ENCODE measurements at places on chromosomes 6 and 20.

DNA sequence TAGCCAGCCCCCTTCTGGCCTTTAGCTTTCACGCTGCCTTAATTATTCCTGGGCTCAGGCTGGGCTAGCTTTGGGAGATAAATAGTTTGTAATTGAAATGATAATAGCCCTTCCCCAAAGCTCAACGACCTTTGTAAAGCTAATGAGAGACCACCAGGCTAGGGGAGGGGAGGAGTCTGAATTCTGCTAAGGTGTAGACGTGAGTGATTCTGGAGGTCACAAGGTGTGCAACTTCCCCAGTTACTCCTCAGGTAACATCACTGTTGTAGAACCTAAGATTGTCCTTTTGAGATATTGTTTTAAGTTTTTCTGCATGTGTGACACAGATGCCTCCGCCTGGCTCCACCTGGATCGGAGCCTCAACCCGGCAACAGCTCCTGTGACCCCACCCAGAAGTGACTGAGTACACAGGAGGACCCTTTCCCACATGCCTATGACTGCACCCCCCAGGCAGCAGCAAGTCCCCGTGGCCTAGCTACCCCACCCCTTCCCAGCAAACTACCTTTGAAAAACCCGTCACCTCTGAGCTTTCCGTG is 5.8 kb upstream of the GPR31 start:
- DNase-seq, result no peak

DNA sequence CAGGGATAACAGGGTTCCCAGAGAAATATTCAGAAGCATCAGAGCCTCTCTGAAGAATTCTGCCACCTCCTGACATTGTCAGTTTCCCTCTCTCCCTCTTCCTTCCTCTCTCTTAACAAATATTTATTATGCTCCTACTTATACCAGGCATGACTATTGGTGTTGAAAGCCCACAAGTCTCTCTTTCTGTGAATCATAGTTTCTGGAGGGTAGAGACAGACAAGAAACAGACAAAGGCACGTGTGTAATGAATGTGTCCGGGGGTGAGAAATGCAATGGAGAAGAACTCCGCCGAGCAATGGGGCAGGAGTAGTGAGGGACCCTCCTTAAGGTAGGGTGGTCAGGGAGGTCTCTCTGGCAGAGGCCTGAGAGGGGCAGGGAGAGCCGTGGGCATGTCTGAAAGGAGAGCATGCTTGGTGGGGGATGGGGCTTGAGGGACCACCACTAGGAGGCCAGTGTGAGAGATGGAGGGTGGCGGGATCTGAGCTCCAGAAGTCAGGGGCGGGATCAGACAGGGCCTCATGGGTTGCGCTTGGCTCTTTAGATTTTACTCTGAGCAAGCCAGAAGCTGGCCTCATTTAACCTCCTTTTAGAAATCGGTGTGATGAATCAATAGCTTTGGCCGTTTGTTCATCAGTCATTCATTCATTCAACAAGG is 57.3 kb downstream of the EYA2 start:
- no peak for DNase-seq

- DNase-seq, result no peak
Observed at GRCh38 chr20:21340991-21341697, 38.0 kb downstream of the XRN2 start.

DNA sequence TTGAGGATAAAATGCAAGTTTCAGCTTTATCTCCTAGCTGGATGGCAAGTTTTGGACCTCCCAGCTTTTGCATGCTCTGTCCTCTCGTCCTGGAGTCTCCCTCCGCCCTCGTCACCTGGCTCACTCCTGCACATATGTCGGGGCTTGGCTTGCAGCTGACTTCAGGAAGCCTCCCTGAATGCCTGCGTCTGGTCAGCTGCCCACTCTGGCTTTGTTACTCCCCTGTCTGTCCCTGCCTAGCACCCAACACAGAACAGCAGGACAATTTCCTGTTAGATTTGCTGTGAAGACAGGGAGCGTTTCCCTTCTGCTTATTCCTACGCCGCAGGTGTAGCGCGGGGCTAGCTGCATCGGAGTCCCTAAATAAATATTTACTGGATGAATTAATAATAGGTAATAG is 5.4 kb downstream of the JPH2 start:
- no peak for DNase-seq

DNA sequence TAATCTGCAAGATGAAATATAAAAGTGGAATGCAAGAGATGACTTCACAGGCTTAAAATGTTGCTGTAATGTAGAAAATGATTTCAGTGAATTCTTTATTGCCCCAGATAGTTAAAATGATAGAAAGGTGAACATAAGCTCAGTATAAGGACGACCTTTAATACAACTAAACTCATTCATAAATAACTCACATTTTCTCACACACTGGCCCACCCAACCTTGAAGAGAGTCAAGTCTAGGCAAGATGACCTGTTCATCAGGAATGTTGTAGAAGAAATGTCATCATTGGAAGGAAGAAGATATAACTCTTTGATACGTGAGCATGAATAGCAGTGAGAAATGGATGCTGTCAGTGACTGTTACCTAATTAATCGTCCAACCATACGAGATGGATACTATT is 111.1 kb upstream of the SASH1 start:
- no peak for DNase-seq

GRCh38 chr6:130923350-130923749 is 96.1 kb downstream of the SMLR1 start:
- no peak for DNase-seq

- DNase-seq, result no peak
Observed at GRCh38 chr20:48697845-48698491, 129.8 kb downstream of the PREX1 start.

- DNase-seq, result no peak
Observed at GRCh38 chr6:134585517-134585873, 267.6 kb upstream of the SGK1 start.

GRCh38 chr20:54389596-54390280 is 85.7 kb upstream of the DOK5 start:
- DNase-seq, result no peak

DNA sequence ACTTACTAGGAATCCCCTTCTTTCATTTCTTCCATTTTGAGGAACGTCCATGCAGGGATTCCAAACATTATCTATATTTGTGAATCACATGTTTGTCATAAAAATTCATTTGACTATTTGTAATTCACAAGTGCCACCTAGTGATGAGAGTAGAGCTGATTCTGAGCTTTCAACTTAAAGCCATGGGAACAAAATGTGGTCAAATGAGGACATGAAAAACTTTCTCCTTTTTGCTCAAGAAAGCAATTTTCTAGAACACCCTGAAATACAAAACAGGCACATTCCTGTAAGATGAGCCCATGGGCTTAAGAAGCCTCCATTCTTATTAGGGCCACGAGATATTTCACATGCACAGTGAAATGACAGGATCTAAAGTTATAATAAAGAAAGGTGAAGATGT is 12.3 kb downstream of the MAP3K7 start:
- no peak for DNase-seq

- DNase-seq, result no peak
Observed at GRCh38 chr20:7366189-7366588, 574.1 kb downstream of the HAO1 start.

DNA sequence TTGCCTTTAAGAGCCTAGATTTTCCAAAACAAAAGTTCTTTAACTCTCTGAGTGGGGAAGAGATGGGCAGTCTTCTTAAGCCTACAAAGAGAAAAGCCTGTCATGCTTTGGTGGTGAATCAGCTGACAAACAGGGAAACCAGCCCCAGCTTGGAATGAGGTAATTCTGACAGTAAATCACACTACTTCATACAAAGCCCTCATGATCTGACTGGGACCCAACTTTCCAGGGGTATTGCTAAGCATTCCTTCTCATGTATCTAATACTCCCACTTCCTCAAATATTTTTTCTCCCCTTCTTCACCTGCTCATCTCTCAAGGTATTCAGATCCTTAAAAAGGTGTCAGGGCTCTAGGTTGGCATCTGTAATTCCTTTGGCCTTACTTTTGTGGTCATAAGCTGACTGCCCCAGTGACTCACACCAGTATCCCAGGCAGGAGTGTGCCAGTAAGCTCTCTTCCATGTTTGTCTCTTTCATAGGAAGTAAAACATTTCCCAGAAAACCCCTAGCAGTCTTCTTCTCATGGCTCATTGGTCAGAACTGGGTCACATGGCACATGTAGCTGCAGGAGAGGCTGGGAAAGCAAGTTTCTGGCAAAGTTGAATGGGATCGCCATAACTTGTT is 15.0 kb upstream of the TBC1D22B start:
- no peak for DNase-seq

DNA sequence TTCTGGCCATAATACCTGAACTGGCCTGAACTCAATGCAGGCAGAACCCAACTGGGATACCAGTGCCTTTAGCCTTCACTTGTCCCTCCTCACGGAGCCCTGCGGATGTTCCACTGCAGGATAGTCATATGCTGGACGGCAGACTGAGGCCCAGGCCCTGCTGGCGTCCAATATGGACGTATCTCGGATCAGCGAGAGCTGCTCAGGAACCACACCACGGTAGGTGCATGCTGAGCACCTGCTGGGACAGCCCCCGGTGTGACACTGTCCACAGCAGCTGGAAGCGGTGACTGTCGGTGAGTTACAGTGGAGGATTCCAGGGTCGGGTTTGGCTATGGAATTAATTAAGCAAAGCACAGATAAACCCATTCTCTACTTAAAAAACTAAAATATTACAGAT is 48.7 kb downstream of the PSMG4 start:
- no peak for DNase-seq
